ENCODE measurements at places on chromosomes 6 and 20.

DNA sequence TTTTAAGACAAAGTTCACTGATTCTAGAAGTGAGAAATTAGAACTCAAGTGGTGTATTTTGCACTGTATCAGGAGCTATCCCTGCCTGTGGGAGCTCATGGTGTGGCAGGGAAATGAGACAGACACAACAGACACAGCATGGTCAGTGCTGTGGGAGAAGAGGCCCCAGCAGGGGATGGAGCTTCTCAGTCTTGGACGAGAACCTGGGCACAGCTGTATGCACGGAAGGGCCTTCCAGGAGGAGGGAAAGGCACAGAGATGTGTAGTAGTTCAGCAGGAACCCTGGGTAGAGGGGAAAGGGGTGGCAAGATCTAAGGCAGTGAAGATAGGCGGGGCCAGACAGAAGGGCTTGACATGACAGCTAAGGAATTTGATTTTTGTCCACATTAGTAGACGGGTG lies 48.8 kb upstream of the KIF25 start:
- no peak for DNase-seq

GRCh38 chr20:60057866-60058807 lies 99.9 kb downstream of the CDH26 start:
- DNase-seq: peak; percentile 12

DNA sequence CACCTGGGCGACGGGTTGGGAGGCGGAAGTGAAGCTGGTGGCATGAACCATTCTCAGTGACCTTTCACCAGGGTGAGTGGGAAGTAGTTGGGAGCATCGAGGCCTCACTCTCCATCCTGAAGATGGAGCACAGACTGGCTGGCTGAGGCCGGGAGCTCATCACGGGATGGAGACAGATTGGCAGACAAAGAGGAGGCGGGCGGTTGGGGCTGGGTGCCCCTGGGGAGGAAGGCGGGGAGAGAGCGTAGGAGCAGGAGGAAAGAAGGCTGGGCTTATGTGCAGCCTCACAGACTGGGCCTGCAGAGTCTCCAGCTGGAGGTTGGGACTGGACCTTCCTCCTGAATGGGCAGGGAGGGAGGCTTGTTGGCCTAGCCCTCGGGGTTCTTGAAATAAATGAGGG lies 44.2 kb upstream of the SCRT2 start:
- no peak for DNase-seq

DNA sequence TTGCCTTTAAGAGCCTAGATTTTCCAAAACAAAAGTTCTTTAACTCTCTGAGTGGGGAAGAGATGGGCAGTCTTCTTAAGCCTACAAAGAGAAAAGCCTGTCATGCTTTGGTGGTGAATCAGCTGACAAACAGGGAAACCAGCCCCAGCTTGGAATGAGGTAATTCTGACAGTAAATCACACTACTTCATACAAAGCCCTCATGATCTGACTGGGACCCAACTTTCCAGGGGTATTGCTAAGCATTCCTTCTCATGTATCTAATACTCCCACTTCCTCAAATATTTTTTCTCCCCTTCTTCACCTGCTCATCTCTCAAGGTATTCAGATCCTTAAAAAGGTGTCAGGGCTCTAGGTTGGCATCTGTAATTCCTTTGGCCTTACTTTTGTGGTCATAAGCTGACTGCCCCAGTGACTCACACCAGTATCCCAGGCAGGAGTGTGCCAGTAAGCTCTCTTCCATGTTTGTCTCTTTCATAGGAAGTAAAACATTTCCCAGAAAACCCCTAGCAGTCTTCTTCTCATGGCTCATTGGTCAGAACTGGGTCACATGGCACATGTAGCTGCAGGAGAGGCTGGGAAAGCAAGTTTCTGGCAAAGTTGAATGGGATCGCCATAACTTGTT lies 15.0 kb upstream of the TBC1D22B start:
- no peak for DNase-seq

GRCh38 chr6:101462576-101462975 lies 69.1 kb downstream of the GRIK2 start:
- no peak for DNase-seq

- DNase-seq: no peak
Observed at GRCh38 chr20:32354592-32355416, 3.3 kb upstream of the ASXL1 start.

All from stimulated activated CD4-positive, alpha-beta T cell treated with anti-CD3 and anti-CD28 coated beads, Interleukin-4, amount 100 ng/mL, for 1 hour (primary cell).